ENCODE measurements at places on chromosomes 7 and 10. TPM values are rescaled to one million over a fixed set of nuclear protein-coding genes. Genes with fewer than 3 reads are reported as not detected.
A peak's percentile ranks its signal among the peaks of the same experiment; 100 is the strongest.

GRCh38 chr7:27661811-27662489, 733 bp downstream of the HIBADH start:
- peak; percentile 45 for DNase-seq

DNA sequence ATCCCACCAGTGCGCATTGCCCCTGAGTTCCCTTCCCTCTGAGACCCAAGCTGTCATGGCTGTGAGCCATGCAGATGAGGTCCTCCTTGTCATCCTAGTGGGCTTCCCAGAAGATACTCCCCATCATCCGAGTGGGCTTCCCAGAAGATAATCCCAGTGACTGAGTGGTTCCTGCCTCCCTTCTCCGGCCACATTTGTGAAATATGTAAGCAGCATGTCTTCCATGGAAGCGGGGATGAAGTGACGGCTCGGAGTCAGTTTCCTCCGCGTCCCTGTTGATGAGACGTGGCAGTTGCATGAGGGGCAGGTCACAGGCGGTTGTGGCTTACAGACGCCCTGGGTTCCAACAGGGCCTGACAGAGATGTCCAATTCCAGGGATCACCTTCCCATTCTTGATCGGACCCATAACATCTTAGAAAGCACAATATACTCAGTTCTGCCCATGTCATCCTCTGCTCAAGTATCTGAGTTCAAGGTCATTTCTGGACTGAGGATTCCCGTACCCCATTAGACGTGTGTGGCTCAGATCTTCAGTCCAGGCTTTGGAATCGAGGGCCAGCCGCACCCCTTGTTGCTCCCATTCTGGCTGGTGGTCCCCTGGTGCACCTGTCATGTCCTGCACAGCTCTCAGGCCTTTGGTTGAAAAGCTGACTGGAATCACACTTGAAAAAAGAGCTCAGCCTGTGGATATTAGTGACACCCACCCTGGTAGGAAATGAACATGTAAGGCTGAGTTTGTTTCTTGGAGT, 166.9 kb downstream of the PTPRN2 start:
- DNase-seq, result no peak

DNA sequence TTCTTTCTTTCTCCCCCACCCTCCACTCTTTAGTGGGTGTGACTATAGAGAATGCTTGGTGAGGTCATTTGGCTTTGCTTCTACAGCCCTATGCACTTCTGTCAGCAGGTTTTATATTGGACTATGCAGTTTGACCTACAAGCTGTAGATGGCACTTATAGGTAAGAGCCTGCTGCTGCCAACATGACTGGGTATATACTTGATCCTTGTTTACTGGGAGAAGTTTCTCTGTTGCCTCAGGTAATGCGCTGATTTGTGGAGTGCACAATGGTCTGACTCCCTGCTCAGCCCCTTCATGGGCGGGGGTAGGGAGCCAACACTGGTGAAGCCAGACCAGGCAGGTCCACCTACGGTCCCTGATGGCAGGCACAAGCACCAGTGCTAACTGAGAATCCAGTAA, 33.7 kb upstream of the C7orf33 start:
- DNase-seq, result peak; percentile 19

DNA sequence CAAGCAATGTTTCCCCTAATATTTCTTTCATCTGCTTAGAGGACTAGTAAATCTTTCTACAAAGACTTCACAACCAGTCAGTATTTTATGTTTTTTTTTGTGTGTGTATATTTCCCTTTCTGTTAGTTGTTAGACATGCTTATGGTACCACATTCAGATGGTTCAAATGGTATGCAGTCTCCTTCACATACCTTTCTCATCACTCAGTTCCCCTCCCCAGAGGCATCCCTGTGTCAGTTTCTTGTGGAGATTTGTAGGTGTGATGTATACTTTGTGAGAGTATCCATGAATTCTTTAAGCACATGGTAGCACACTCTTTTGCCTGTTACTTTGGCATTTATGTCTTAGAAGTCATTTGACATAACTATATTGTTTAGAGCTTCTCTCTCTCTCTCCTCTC, 4.4 kb downstream of the ZNF485 start:
- peak; percentile 56 for DNase-seq

DNA sequence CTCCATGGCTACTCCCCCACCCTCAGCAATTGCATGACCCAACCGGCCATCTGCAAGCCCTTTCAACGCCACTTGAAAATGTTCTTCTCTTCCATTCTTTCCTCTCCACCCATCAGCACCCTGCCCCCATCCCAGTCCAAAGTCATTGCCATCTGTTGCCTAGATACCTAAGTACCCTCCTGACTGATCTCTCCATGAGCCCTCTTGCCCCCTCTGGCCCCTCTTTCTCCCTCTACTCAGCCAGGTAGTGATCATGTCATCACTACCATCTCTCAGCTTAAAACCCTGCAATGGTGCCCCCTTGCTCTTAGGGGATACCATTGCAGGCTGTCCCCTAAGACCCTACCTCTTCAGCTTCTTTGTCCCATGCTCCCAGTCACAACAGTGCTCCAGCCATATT, 30.5 kb upstream of the BTRC start:
- no peak for DNase-seq

GRCh38 chr10:124419635-124420034, 912 bp upstream of the OAT start:
- DNase-seq, result no peak

DNA sequence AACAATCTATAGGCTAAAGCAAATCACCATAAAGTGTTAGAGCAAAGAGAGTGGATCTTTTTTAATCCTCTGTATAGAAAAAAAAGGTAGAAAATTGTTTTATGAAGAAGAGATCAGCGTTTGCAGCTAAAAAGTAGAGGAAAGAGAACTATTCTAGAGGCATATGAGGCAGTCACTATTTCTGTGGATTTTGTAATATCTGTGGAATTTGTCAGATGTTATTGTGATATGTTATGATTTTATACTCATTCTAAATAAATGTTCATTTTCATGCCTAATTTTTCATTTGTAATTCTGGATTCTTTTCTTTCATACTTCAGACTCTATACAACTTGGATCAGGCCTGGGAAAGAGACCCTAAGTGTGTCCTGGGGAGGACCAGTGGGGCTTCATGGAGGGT, 295.0 kb upstream of the LYZL1 start:
- DNase-seq, result no peak

GRCh38 chr10:10831085-10831484, 186.6 kb upstream of the CELF2 start:
- DNase-seq, result peak; percentile 49

DNA sequence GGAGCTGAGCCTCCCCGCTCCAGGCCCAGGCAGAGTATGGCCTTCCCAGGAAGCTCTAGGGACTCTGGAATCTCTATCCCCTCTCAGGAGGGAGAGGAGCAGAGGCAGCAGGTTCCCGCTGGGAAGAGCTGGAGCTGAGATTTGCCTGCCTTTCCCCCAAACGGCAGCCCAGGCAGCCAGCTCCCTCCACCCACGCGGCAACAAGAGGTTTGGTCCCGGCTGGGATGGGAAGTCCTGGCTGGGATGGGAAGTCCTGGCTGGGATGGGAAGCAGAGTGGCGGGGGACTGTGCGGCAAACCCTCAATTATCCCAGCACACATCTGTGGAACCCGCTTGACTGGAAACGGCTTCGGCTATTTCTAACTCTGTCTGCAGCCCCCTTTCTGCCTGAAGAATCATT, 223.0 kb downstream of the ELFN1 start:
- DNase-seq, result no peak

- DNase-seq, result peak; percentile 87
Observed at GRCh38 chr7:106775552-106775936, 89.5 kb upstream of the PIK3CG start.

- no peak for DNase-seq
Observed at GRCh38 chr7:128939861-128940410, 2.2 kb downstream of the IRF5 start.

- no peak for DNase-seq
Observed at GRCh38 chr10:88243836-88244730, 339.0 kb downstream of the RNLS start.

DNA sequence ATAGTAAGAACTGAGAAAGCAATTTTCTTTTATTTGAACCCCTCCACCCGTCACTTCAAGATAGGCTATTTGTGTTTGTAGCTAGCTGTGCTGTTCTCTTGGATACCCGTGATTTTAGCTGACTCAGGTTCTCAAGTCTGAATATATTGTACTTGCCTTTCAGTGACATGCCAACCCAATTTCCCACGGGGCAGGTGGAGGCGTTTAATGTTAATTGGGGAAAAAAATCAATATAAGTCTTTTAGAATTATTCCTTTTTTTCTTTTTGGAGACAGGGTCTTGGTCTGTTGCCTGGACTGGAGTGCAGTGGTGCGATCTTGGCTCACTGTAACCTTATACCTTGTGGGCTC, 36.4 kb downstream of the ZRANB1 start:
- DNase-seq, result no peak

GRCh38 chr7:74306730-74307469, 17.7 kb downstream of the CLIP2 start:
- peak; percentile 75 for DNase-seq

- DNase-seq, result no peak
Observed at GRCh38 chr10:68271196-68271882, 39.4 kb upstream of the ATOH7 start.

DNA sequence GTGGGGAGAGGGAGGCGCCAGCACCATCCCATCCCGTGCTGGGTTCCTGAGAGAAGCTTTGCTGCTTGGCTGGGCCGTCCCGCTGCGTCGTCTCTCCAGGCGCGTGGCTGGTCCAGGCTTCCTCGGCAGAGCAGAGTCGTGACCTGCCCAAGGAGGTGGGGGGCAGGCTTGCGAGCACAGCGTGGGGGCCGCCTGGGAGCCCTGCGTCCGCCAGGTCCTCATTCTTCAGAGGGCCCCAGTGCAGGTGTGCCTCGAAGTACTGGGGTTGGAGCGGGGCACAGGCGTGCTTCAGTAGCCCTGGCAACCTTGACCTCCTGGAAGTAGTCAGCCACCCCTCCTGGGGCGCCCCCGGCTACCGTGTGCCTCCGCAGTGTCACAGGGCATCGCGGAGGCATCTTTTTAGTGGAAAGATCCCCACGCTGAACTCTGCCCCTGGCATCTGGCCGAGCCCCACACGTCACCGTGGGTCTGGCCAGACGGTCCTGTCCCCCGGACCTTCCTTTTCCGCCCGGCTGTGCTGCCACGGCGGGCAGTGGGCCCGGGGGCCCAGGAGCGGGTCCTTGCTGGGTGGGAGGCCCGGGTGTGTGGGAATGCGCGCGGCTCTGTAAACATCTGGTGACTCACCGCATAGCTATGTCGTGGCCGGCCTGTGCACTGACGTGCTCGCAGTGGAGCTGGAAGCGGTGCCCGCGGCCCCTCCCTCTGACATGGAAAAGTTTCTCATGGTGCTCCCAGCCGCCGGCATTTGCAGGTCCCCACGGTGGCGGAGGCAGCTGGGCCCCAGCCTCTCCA, 6.4 kb downstream of the MAFK start:
- peak; percentile 87 for DNase-seq

DNA sequence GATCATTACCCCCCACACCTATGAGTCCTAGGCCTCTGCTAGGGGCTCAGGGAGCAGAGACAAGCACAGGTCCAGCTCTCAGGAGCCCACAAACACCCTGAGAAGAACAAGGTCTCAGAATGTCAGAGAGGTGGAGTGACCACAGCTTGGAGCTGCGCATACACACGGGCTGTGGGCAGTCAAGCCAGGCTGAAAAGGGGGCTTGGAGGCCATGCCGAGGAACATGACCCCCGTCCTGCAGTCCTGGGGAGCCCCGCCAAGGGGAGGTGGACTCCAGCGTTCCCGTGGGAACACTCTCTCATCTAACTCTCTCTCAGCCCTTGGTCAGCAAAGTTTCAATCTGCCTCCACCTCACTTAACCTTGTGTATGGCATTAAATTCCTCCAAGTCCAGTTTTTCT, 7.8 kb upstream of the MMP21 start:
- DNase-seq, result no peak

GRCh38 chr7:142585425-142585824, 163.8 kb upstream of the PRSS1 start:
- no peak for DNase-seq

GRCh38 chr10:60810437-60811182, 32.3 kb downstream of the CDK1 start:
- peak; percentile 32 for DNase-seq

GRCh38 chr7:144384555-144385245, 18.8 kb downstream of the NOBOX start:
- peak; percentile 70 for DNase-seq

- DNase-seq, result no peak
Observed at GRCh38 chr10:35643151-35644049, 1.3 kb upstream of the FZD8 start.

- no peak for DNase-seq
Observed at GRCh38 chr7:120834726-120835125, 23.2 kb downstream of the TSPAN12 start.

- DNase-seq, result peak; percentile 28
Observed at GRCh38 chr7:83427884-83428283, 221.1 kb downstream of the SEMA3E start.

GRCh38 chr10:78927257-78927995, 141.3 kb upstream of the ZMIZ1 start:
- DNase-seq, result peak; percentile 50

DNA sequence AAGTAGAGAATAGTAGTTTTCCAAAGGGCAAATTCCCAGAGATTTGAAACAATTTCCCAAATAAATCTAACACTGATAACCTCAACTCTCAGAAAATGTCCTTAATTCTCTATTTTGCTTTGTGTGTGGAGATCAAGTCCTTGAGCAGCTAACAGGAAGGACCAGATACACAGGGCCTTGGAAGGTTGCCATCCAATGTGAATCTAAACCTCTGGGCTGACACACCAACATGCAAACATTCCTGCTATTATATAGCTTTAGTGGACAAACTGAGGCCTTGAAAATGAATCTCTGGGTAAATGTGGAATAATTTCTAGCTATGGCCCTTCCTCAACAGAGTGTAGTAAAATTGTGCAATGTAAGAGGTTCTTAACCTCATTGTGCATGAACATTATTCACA, 44.1 kb upstream of the PARD3 start:
- no peak for DNase-seq

GRCh38 chr7:27248911-27249723, 6.5 kb downstream of the EVX1 start:
- DNase-seq, result peak; percentile 76

- no peak for DNase-seq
Observed at GRCh38 chr10:49608166-49609005, 1.7 kb upstream of the SLC18A3 start.

GRCh38 chr10:116098411-116099022, 174.5 kb downstream of the GFRA1 start:
- no peak for DNase-seq

DNA sequence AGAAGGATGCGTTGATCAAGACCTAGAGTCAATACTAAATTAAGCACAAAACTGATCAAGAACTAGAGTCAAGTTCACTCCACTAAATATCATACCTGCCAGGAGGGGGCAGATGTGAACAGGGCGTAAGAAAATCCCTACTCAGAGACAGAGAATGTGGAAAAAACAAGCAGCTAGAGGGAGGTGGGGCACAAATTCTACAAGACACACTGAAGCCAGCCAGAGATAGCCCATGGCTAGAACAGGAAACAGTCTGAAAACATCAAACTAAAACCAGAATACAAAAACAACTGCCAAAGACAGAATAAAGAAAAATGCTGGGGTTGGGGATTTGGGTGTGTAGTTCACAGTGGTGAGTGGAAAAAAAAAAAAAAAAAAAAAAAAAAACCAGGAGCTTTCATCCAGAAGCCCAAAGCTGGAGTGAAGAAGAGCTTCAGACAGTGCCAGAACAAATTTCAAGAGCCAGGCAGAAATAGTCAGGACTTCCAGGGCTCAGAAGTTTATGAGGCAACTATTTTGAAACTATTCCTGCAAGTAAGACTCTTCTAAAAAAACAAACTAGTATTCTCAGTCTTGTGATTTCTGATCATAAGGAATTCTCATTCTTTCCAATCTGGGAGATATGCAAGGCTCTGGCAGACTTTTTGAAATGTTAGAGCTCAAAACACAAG, 118.3 kb downstream of the CCDC71L start:
- DNase-seq, result peak; percentile 70

Gene FAM20C
- 30.6 TPM for polyA plus RNA-seq

Gene SMURF1
- 19.9 TPM for polyA plus RNA-seq

Gene GIGYF1
- 4.3 TPM for polyA plus RNA-seq

Gene MLLT10
- 22.9 TPM for polyA plus RNA-seq
